ENCODE measurements at places on chromosomes 5 and 9.

DNA sequence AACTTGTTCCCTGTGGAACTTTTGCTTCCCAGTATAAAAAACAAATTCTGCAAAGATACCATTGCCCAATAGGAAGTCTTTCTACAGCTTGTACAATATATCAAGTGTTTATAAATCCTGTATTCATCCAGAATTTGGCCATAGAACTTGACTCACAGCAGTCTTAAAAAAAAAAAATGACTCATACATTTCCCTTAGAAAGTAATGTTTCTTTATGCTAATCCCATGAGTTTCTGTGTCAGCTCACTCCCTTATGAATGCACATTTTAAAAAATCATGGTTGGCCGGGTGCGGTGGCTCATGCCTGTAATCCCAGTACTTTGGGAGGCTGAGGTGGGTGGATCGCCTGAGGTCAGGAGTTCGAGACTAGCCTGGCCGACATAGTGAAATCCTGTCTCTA, 89.3 kb upstream of the DMRT1 start:
- no peak for DNase-seq

GRCh38 chr5:142925795-142926194, 155.6 kb downstream of the ARHGAP26 start:
- DNase-seq: no peak

DNA sequence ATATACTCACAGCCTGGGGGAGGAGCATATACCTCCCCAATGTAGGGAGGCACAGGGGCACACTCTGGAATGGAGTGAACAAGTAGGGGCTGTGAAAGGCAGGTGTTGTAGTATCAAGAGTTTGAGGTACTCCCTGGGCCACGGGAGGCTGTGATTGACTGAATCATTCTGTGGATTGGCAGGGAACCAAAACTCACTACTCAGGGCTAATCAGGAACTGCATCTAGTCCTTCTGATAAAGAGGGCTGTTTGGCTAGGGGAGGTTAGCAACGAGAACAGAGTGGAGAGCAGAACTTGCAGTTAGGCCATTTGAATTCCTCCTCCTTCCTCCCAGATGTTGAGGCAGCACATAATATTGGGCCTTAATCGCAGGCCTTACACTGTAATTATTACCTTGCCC, 369.2 kb upstream of the MPDZ start:
- no peak for DNase-seq

DNA sequence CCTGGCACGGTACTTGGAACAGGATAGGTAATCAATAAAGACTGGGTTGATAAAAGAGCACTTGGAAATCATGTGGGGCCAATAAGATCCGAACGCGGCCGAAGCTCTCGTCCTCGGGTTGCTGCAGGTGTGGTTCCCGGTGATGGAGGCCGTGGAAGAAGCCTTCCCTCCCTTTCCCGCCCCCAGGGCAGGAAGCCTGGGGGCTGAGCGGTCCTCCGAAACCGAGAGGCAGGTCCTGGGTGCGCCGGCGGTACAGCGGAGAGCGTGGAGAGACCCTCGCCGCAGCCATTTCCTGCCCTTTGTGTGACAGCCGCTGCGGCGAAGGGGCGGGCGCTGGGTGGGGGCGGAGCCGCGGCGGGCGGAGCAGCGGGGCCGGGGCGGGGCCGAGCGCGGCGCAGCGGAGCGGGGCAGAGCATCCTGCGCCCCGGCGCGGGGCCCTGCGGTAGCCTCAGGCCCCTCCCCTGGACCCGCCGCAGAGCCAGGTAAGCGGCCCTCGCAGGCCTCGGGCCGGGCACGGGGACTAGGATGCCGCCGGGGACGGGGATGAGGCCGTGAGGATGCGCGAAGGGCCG, at the start of gene CYFIP2:
CYFIP2 (plus strand) TSS at position 410 of the 572 bp plus-strand sequence. CDS start 19,239 bp downstream, outside the sequence.
- DNase-seq: peak; percentile 60

DNA sequence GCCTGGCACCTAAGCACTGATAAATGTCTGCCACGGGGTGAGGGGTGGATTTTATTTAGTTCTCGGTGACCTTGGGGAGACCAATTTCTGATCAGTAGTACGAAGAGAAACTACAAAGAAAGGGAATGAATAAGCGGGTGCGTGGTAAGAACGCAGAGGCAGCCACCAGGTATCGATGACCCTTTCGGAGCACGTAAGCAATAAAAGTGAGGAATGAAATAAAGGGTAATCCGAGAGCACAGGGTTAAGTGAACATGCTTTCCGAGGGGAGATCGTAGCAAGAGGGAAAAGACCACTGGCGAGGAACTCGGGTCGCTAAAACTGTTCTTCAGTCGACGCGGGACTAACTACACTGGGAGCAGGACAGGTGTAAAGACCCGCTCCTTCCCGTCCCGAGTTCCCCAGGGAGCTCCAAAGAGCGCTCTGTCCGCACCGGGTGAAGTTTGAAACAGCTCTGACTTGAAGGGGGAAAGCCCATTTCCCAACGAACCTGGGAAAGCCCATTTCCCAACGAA, 1.1 kb downstream of the ELOVL7 start:
- DNase-seq: no peak

- no peak for DNase-seq
Measured at GRCh38 chr9:122039234-122039633, 53.9 kb downstream of the TTLL11 start.

- no peak for DNase-seq
Measured at GRCh38 chr5:137778772-137779564, 24.8 kb upstream of the HNRNPA0 start.

DNA sequence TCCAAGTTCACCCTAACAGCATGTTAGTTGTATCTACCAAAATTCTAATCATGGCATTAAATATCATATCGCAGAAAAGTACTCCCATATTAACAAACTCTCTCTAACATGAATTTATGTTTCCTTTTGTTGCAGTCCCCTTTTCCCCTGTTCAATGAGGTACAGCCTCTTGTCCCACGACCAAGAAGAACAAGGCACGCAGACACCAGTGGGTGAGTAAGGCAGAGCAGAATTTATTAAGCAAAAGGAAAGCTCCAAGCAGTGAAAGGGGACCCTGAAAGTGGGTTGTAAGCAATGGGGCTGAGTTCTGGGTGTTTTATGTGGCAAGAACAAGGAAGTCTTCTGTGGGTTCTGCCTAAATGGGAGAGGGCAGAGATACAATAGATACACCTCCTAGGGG, 183.5 kb downstream of the LURAP1L start:
- no peak for DNase-seq

GRCh38 chr9:37916471-37917312, 12.8 kb upstream of the SLC25A51 start:
- DNase-seq: no peak

- no peak for DNase-seq
Measured at GRCh38 chr5:133397990-133398645, 214.2 kb downstream of the FSTL4 start.

DNA sequence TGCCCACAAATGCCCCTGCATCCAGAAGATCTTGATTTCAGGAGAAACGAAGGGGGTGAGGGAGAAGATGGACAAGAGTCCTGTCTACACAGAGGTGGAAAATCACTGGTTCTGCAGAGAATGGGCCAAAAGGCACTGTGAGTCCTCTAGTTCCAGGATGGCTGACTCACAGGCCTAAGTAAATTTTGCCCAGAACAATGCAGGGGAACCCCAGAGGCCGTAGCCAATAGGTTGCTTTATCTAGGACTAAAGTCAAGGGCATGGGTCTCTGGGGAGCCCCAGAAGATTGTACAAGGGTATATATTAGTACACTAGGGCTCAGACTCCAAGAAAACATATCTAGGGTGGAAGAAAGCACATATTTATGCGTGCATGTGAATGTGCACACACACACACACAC, 98.0 kb downstream of the SLIT3 start:
- DNase-seq: no peak

- no peak for DNase-seq
Measured at GRCh38 chr5:87278590-87279100, 11.0 kb downstream of the RASA1 start.

GRCh38 chr5:135149956-135150723, 116.1 kb upstream of the PITX1 start:
- DNase-seq: no peak

GRCh38 chr9:106691627-106692026, 171.3 kb upstream of the ZNF462 start:
- DNase-seq: no peak

DNA sequence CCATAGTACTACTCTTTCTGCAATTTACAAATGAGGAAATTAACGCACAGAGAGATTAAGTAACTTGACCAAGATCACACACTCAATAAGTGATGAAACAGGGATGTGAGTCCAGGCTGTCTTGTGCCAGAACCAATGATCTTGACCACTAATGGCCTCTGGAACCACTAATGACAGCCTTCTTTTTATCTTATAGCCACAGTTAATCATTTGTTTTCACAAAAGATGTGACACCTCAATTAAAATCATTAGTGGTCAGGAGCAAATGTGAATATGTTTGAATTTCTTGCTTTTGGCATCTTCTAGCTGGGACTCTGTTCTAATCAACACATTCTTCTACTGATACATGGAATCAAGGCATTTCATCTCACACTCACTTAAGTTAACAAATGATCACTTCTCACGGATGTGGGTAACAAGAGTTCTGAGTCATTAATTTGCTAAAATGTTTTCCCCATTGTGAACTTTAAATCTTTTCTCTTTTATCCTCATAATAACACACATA, 102.7 kb upstream of the CD180 start:
- DNase-seq: no peak

Measured in stimulated activated CD8-positive, alpha-beta memory T cell treated with anti-CD3 and anti-CD28 coated beads, Interleukin-4, amount 100 ng/mL, for 1 hour (primary cell).